Heart right ventricle (tissue), 16 donors: ENCODE measurements at places on chromosomes 2 and 18. TPM values are rescaled to one million over a fixed set of nuclear protein-coding genes. Genes with fewer than 3 reads are reported as not detected.

The NTSR2 gene
- polyA plus RNA-seq: not detected

DNA sequence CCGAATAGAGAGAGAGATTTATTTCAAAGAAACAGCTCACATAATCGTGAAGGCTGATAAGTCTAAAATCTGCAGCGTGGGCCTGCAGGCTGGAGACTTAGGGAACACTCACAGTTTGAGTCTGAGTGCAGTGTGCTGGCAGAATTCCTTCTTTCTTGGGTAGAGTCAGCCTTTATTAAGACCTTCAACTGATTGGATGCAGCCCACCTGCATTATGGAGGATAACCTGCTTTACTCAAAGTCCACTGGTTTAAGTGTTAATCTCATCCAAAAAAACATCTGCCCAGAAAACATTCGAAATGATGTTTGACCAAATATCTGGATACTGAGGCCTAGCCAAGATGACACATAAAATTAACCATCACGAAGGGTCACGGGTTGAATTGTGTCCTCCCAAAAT is 16.3 kb downstream of the PROC start:
- DNase-seq: no peak

- no peak for DNase-seq
These were observed 249.9 kb upstream of the SIX2 start for GRCh38 chr2:45259138-45259537.

The KYNU gene
- 0.58 TPM for polyA plus RNA-seq
